ENCODE measurements at places on chromosomes 13 and 19.

- DNase-seq, result no peak
These were observed 11.5 kb downstream of the PLPPR3 start for GRCh38 chr19:810077-810855.

DNA sequence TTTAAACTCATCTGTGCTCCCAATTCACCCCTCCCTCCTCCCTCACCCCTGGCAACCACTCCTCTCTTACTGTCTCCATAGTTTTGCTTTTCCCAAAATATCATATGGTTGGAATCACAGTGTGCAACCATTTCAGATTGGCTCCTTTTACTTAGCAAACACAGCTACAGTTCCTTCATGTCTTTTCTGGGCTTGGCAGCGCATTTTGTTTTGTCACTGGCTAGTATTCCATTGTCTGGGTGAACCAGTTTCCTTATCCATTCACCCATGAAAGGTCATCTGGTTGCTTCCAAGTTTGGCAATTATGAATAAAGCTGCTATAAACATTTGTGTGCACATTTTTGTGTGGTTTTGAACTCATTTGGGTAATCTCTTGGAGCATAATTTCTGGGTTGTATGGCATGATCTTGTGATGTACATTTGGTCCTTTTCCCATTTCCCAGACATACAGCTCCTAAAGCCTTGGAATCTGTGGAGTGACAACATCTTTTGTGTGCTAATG is 23.9 kb upstream of the GAS6 start:
- no peak for DNase-seq

DNA sequence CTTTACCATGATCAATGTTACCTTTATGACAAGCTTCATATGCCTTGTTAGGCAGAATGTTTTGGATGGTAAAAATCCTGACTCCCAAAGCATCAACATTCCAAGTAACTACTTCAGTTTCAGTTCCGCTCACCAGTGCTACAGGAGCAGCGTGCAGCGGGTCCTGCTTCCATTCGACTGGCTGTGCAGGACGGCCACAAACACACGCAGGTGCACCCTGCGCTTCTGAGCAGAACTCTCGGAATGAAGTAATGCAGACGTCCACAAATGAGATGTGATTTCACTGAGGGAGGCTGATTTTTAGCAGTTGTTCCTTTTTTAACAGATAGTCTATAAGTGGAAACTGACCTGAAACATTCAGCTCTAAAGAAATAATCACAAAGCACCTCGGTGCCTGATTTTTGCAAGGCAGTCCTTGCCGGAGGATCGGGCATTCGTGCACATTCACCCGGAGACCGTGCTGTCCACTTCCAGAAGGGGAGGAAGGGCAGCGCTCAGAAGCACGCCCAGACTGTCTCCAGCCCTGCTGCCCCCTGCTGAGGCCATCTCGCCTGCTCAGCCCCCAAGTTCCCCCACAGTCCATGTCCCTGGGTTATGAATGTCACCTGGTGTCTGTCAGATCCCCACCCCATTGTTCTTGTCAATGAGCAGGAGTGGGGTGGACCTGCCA is 85.8 kb downstream of the RAB20 start:
- no peak for DNase-seq

DNA sequence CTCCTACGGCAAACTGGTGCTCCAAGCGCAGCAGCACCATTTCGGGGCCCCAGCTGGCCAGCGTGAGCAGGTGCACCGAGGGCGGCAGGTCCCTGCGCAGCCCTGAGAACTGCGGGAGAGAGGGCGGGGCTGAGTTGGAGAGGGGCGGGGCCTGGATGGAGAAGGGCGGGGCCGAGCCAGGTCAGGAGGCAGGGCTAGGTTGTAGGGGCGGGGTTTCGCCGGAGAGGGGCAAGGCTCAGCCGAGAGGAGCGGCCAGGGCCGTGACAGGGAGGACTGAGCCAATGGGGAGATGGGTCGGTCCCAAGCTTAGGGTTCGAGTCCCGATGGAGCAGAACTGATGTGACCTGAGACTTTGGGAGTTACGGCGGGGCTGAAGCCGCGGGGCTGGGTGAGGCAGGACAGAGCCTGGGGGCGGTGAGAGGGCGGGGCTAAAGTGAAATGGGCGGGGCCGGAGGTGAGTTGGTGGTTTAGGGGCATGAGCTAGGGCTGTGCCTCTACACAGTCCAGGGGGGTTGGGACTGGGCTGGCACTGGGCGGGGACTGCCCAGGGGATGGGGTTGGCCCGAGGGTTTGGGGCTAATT is 19.0 kb downstream of the MAN2B1 start:
- peak; percentile 44 for DNase-seq

DNA sequence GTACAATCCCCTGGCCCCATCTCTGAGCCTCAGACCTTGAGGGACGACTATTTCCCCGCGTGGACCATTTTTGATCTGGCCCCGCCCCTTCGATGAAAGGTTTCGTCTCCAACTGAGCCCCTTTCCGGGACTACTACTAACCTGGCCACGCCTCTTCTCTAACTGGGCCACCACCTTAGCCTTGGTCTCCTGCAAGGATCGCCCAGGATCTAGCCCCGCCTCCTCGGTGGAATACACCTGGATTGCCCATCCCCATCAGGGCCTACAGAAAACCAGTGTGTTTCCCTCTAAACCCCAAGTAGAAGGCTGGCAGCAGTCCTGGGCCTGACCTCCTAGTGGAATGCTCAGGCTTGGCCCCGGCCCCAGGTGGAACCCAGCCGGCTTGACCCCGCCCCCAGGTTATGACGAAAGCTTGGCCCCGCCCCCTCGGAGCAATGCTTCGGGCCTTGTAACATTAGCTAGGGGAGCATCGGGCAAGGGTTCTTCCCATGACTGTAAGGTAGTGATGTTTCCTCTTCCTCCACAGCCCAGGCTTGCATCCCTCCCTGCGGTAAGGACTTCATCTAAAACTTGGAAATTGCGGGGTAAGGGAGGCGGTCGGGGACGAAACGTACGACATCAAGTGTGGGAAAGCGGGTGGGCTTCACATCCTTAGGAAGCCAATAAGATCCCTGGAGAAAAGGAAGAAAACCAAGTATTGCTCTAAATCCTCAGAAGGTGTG is 9.1 kb downstream of the SPACA6 start:
- DNase-seq, result peak; percentile 61

DNA sequence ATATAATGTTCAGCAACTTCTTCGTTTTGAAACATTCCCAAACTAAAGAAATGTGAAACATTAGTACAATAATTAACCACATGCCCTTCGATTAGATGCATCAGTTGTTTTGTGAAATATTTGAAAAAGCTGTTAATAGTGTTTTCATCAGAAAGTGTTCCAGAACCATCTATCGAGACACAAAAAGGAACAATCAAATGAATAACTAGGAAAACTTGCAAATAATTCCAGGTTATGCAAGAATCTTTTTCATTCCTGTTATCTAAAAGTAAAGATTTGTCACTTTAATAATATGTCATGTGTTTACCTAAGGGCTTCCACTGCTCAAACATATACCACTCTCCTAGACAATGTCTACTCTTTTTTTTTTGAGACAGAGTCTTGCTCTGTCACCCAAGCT is 904.2 kb upstream of the MIR17HG start:
- DNase-seq, result no peak

- DNase-seq, result no peak
These were observed 18.6 kb downstream of the GRIK5 start for GRCh38 chr19:42051166-42052115.

DNA sequence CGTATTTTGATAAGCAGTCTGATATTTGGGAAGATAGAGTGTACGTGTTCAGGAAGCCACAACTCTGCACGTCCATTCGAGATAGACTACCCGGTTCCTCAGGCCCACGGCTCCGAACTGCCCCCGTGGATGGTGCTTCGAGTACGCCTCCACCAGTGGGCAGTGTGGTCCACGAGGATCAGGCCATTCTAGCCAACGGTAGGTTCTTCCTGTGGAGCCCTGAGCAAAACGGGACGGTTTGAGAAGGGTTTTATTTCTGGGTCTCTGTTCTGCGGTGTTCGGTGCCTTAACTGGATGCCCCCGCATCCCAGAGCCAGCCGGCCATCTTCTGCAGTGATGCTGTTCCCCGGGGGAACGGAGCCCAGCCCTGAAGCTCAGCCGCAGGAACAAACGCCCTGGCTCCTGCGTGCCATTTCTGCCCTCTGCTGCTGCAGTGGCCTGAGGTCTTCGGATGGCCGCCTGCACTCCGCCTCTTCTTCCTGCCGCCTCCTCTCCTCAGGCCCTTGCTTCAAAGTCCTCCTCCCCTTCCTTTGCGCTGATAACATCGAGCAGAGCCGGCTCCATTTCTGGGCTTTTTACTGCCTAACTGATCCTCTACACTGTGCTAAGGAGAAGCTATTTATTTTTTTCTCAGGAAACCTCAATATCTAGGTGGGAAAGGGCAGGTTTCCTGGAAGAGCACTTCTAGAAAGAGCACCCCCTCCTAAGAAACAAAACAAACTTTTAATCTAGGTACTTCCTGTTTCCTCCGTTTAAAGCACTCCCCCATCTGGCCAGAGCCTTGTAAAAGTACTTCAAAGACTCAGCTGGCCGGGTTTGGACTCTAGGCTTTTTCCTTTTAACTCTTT is 36.2 kb upstream of the SLC46A3 start:
- DNase-seq, result peak; percentile 7

DNA sequence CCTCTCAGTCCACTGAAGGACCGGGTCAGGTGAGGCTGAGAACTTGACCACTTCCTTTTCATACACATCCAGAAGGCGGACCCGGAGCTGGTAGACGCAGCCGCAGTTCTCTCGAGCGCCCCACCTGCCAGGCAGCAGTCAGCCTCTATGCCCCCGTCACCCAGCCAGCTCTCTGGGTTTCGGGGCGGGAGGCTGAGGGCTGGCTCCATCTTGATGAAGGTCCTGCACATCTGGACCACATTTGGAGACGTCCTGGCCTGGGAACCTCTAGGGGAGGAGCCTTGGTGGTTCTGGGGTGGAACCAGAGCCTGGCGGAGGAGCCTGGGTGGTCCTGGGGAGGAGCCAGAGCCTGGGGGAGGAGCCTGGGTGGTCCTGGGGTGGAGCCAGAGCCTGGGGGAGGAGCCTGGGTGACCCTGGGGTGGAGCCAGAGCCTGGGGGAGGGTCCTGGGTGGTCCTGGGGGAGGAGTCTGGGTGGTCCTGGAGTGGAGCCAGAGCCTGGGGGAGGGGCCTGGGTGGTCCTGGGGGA is 14.3 kb downstream of the MRPS12 start:
- DNase-seq, result no peak

- DNase-seq, result peak; percentile 76
These were observed 65.4 kb downstream of the RUBCNL start for GRCh38 chr13:46321494-46322225.

GRCh38 chr19:55319785-55320184 is 5.4 kb downstream of the TMEM150B start:
- DNase-seq, result no peak

- peak; percentile 81 for DNase-seq
These were observed 10.1 kb downstream of the NOSIP start for GRCh38 chr19:49570138-49570856.

DNA sequence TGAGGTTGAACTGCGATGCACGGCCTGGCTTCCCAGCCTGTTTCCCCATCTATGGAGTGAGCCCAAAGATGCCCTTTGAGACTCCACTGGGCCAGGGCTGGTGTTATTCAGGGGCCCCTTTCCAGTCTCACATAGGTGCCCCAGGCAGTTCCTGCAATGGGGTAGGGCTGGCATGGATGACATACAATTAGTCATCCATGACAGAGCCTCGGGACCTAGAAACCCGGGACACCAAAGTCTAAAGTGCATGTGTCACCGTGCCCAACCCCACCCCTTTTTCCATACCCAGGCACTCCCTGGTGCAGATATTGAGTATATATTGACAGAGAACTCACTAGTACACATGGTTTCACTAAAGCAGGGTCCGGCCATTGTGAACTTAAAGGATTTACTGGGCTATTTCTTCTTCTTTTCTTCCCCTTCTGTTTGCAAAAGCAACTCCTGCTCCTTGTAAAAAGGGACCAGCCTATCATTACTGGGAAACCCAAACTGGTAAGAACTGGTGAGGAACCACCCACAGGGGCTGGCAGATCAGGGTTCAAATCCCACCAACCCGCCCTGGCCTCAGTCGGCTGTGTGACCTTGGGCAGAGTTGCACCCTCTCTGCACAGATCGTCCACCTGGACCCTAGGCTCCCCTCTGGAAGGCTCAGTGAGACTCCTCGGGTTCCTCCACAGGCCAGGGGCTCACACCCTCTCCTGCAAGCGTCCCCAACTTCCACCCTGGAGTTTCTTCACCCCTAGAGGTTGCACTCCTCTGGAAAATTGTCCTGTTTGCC is 2.7 kb downstream of the B3GNT3 start:
- DNase-seq, result no peak

- DNase-seq, result no peak
These were observed 8.3 kb upstream of the RB1 start for GRCh38 chr13:48295271-48295670.

- DNase-seq, result no peak
These were observed 473.5 kb downstream of the GPC6 start for GRCh38 chr13:93700115-93700514.

- DNase-seq, result no peak
These were observed 11.5 kb downstream of the FFAR2 start for GRCh38 chr19:35459414-35460082.

DNA sequence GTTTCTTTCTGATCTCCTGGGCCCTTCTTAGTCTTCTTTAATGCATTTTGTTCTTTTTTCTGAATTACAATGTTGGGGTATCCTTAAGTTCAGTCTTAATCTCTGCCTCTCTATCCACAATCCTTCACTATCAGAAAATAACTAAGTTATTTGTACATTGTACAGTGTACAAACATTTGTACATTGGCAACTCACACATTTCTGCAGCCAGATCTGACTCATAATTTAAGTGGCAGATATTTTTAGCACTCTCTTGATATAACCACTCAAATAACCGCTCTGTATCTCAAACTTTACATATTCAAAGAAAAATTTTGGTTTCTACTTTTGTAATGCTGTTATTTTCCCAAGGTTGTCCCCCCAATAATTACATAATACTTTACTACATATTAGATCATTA is 691.1 kb upstream of the SPRY2 start:
- DNase-seq, result no peak

- no peak for DNase-seq
These were observed 16.4 kb downstream of the SULT2B1 start for GRCh38 chr19:48568345-48568886.

GRCh38 chr13:24506698-24507335 is 5.8 kb downstream of the PARP4 start:
- DNase-seq, result no peak

DNA sequence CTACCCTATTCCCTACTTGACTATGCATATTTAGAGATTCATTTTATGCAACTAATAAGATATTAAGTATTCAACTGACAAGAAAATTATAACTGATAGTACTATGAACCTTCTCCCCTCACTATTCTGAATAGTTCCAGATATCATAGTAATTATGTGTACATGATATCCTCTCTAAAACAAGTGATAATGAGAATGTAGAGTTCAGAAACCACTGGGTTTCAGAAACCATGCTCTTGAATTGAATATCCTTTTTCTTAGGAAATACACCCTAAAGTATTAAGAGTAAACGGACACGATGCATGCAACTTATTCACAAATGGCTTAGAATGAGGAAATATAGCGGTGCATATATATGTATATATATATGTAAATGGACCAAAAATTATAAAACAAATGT is 160.9 kb downstream of the TBC1D4 start:
- no peak for DNase-seq

Measured in CD4-positive, alpha-beta T cell treated with Interferon alpha-2 for 1 hour (primary cell).